ENCODE measurements at places on chromosomes 3 and 15.

GRCh38 chr15:59278120-59278519 is 71.5 kb downstream of the LDHAL6B start:
- DNase-seq, result no peak

- peak; percentile 29 for DNase-seq
Measured at GRCh38 chr3:138051947-138052802, 42.2 kb downstream of the CLDN18 start.

GRCh38 chr3:131484496-131485111 is 18.2 kb downstream of the MRPL3 start:
- no peak for DNase-seq

DNA sequence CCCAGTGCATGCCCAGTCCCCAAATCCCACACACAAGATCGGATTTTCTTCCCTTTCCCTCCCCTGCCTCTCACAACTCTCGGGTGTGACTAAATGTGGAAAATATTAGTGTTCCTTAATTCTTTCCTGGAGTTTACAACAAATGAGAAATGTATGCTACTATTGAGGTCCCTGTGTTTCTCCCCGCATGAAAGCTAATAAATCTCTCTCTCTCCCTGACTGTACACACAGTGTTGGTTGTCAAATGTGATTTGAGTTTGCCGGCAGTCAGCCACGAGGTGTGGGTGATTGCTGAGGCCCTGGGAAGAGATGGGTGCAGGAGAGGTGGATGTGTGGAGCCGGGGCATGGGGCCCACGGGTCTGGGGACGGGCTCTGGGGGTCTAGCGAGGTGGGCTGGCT is 161.4 kb upstream of the IQSEC1 start:
- no peak for DNase-seq

DNA sequence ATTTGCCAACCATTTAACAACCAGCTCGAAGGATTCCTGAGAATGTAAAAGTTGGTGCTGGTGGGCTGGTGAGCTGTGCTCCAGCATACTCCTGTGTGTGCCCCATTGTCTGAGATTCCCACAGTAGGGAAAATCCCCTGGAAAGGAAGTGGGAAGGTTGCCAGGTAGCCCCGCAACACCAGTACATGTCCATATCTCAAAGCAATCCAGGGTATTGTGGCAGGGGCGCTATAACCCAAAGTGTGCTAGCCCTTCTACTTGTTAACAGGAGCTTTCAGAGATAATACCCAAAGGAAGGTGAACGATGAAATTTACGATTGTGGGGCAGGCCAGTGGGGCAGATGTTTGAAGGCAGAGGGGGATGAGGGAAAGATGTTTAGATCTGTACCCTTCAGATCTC is 42.7 kb upstream of the SYNM start:
- DNase-seq, result no peak

DNA sequence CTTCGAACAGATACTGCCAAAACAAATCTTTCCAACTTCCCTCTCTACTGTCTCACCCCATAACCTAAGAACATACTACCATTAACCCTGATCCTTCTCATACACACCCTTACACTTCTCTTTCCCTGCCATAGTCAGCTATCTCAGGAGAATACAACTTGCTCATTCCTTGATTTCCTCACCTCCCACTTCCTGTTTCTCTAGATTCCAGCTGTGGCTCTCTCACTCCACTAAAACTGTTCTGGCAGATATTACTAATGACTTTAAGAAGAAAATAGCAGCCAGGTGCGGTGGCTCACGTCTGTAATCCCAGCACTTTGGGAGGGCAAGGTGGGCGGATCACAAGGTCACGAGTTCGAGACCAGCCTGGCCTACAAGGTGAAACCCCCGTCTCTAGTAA is 4.6 kb downstream of the LSG1 start:
- DNase-seq, result no peak

DNA sequence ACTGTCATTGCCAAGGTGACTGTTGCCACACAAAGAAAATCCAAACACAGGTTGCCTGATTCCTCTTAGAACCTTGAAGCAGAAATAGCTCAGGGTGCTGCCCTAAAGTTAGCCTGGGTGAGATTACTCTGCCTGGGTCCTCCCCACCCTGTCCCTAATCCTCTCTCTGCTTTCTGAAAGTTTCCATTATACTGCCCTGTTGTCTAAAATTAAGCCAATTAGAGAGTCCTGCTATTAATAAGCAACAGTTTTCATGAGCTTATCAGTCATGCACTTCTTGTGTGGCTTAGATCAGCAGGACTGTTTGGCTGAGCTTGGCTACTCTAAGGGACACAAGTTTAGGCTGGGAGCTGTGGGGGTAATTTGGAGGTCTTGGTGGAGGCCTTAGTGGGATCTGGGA is 334.7 kb upstream of the LRRFIP2 start:
- DNase-seq, result no peak

DNA sequence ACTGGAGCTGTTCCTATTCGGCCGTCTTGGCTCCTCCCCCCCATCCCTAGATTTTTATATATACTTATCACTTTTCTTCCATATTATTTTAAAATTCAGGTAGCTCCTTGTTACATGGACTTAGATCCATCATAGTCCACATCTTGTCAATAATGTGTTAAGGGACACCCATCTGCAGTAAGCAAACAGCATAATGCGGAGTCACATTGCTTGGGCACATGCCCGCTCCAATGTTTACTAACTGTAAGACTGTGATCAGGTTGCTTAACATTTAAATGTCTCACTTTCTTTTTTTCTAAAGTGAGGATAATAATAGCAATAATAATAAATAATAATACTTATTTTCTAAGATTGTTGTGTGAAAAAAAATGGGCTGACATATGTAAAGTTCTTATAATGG is 303.2 kb upstream of the SOX14 start:
- no peak for DNase-seq

DNA sequence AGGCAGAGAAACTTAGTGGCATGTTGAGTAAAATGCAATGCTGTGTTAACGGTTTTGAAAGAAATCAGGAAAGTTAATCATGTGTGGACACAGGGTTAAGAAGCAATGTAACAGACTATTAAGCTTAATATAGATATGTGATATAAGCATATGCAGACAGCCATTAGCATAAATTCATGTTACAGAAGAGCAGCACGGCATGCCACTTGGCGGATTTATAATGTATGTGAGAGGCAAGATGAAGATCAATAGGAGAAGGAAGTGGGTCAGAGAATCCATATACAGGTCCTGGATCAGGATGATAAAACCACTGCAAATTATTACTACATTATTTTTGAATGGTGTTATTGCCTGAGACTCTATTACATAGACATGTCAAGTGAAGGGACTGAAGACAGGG is 694.3 kb downstream of the MCTP2 start:
- no peak for DNase-seq

- no peak for DNase-seq
Measured at GRCh38 chr3:124997303-124998246, 58.2 kb downstream of the HEG1 start.

- DNase-seq, result no peak
Measured at GRCh38 chr3:165653130-165653778, 184.0 kb downstream of the BCHE start.

DNA sequence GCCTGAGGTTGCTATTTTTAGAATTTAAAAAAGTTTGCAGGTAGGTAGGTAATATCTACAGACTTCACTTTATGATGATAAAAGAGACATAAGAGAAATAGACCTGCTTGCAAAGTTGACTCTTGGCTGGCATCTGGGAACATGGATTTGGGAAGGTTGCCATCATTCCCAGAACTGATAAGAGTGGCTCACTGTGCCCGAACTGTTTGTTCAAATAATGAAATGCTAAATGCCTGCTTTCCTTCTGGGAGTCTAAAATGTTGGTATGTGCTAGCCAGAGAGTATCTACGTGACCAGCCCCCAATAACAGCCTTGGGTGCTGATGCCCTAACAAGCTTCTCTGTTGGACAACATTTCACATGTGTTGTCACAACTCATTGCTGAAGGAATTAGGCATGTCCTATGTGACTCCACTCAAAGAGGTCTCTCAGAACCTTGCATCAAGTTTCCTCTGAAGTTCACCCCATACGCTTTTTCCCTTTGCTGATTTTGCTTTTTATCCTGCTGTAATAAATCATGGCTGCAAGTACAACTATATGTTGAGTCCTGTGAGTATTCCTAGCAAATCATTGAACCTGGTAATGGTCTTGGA is 95.5 kb downstream of the FHIT start:
- DNase-seq, result no peak

DNA sequence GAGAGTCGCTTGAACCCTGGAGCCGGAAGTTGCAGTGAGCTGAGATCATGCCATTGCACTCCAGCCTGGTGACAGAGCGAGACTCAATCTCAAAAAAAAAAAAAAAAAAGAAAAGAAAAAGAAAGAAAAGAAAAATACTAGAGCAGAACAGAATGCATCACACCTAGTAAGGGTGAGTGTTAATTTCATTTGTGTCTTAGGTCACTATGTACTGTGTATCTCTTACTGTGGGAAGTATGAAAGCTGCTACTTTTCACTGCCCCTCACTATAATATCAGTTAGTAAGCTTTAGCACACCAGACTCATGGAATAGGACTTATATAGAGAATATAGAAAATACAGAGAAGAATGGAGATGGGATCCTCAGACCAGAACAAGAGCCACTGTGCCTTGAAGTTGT is 45.9 kb upstream of the RASA2 start:
- no peak for DNase-seq

DNA sequence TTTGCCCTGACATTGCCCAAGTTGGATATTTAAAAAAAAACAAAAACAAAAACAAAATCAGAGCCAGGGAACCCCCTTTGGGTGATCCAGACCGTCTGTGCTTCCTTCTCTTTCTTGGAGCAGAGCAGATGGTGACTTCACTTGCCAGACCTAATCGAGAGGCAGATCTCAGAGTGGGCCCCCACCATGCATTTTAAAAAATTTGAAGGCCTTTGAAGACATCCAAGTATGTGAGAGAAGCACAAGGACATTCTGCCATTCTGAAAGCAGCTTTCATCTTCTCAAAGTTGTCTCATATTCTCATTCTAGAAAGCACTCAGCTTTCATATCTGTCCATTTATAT is 93.3 kb downstream of the SV2B start:
- DNase-seq, result no peak

- DNase-seq, result no peak
Measured at GRCh38 chr3:102006812-102007485, 157.6 kb downstream of the NFKBIZ start.

DNA sequence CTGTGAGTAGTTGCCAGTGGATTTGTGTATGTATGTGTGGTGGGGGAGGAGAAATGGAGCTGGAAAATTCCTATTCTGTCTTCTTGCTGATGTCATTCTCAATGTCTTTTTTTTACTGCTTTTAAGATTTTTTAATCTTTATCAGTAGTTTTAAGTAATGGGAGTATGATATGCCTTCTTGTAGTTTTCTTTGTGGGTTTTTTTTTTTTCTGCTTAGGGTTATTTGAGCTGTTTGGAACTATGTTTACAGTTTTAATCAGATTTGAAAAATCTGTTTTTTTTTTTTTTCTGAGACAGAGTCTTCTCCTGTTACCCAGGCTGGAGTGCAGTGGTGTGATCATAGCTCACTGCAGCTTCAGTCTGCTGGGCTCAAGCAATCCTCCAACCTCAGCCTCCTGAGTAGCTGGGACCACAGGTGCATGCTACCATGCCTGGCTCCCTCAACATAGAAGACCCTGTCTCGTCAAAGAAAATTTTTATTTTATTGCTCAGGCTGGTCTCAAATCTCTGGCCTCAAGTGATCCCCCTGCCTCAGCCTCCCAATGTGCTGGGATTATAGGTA is 37.1 kb downstream of the RPL39L start:
- DNase-seq, result no peak

DNA sequence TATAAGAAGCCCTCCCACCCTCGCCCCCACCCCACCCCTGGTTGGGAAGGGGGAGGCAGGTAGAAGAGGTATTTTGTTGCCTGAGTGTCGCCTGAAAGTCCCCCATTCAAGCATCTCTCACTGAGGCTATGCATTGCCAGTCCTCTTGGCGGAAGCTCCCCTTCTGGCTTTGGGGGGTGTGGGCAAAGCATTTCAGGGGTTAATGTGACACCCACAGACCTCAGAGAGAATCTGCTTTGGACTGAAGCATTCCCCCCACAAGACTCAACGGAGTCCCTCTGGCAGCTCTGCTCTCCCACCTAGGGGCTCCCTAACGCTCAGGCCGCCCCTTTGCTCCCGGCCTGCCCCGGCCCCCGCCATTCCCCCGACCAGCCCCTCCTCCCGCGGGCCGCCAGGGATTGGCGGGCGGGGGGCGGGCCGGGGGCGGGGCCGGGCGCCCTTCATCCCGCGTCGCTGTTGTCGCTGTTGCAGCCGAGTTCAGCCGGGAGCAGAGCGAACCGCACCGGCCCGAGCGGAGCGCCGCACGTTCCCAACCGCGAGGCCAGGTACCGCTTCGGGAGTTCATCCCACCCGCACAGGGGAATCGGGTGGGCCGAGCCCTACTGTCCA is at the start of gene SLC38A3:
TSS of gene SLC38A3 (plus strand) at position 468 of the 609 bp plus-strand sequence. CDS start 8,929 bp downstream, outside the sequence.
- no peak for DNase-seq

- DNase-seq, result no peak
Measured at GRCh38 chr3:16697443-16698147, 92.4 kb upstream of the DAZL start.

DNA sequence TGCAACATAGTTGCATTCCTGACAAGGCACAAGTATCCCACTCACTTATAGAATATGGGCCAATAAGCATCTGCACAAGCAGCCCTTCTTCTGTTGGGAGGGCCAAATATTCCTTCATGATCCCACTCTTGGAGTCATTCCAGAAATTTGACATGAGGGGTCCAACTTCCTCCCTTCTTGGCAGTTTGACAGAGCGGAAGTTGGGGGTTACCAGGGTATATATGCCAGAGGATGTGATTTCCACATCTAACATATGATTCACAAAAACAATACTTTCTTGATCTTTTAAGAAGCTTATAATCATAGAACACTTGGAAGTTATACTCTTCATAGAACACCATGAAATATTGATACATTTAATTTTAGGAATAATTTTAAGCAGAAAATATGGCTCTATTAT is 100.9 kb upstream of the CRBN start:
- no peak for DNase-seq

DNA sequence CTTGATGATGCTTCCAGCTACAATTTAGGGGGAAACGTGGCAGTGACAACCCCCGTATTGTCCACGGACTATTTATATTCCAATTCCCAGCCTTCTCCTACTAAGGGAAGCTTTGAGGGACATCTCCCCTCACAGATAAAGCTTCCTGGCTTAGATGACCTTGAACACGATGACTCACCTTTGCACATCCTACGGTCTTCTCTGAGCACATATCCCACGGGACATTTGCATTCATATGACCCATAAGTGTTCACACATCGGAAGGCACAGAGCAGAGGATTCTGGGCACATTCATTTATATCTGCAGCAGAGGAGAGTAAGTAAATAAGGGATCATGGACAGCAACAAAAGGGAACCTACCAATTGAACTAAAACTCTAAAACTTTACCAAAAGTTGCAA is 101.5 kb downstream of the DUT start:
- DNase-seq, result no peak

DNA sequence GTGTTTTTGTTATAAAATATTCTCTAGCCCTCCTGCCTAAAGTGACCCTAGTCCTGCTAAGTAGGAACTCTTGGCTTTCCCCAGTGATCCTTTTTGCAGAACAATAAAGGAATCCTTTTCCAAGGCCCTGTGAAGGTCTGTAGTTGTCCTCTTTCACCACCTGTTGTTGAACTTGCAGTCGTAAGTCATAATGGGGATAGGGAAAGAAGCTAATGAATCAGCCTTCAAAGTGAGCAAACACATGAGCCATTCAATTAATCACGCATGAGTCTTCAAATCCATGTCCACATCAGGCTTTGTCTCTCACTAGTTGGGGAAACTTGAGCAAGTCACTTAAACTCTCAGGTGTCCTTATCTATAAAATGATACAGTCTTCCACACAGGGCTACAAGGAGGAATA is 27.6 kb downstream of the ZNF860 start:
- no peak for DNase-seq

- DNase-seq, result no peak
Measured at GRCh38 chr15:100689131-100689899, 86.9 kb downstream of the ASB7 start.

Measured in Caki2 (cell line).